Pons (tissue), 1 donor: ENCODE measurements at places on chromosomes 6 and 20.
A peak's percentile ranks its signal among the peaks of the same experiment; 100 is the strongest.

GRCh38 chr6:144544266-144544830 is 259.2 kb downstream of the UTRN start:
- DNase-seq, result no peak

GRCh38 chr6:90045535-90045934 is 151.3 kb downstream of the GJA10 start:
- no peak for DNase-seq

GRCh38 chr20:48808382-48809034 is 19.3 kb downstream of the PREX1 start:
- DNase-seq, result no peak

DNA sequence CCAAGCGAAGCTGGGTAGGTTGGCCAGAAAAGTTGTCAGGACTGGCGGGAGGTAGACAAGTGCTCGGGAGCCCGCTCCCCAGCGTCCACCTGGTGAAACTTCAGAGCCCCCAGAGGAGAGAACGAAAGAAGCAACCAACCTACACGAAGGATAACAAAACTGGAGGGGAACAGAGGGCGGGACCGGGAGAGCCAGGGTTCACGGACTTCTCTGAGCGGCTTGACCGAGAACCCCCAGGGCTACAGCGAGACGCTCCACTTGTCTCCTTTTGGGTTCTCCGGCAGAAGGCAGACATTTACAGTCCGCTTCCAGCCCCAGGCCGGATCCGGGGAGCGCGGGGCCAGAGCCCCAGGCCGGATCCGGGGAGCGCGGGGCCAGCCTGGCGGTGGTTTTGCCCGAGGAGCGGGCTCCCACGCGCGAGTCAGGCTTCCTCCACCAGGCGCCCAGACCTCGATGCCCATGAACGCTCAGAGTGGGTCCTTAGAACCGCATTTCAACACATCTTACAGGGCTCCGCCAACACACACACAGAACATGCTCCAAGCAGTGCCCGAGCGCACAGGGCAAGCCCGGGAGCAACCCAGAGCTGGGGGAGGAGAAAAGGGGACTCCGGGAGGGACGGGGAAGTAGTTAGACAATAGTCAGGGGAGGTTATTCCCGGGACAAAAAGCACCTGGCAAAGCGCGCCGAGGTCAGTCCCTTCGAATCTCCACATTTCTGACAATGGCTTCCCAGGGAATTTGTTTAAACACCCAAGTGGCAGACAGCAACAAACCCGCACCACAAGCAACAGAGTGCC is 1.1 kb downstream of the PTPRK start:
- DNase-seq, result peak; percentile 63

DNA sequence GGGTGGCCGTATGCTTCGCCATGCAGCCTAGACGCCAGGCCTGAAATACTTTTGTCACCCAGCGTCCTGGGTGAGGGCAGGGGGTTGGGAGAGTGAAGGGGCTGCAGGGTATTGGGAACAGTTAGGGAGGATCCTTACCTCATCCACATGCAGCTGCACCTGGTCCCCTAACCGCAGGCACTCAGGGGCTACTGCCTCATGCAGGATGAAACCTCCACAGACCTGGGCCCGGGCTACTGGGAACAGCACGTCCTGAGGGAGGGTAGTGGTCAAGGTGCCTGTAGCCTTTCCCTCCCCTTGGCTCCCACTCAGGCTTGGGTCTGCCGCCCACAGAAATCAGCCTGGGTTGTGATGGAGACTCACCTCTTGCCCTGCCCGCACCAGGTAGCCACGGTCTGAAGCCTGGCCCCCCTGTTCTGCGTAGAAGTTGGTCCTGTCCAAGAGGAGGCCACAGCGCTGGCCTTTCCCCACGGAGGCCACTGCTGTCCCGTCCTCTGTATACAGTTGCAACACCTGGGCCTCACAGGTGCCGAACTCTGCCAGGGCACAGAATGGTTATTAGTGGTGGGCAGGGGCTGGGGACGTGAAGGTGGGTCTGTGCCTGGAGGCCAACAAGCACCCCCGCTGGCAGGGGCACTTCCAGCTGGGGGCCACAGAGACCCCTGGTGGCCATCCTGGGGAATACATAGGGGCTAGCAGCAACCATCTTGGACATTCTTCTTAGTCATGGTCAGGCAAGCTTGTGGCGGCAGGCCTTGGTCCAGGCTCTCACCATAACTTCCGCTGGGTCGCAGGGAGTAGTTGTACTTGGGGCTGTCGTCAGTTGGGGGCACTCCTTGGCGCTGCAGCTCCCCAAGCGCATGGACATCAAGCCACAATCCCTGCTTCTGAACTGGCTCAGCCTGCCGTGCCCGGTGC is 8.6 kb downstream of the AARS2 start:
- no peak for DNase-seq

GRCh38 chr6:158717341-158718330 is 67.8 kb downstream of the SYTL3 start:
- no peak for DNase-seq

GRCh38 chr20:52766645-52767435 is 205.3 kb upstream of the TSHZ2 start:
- peak; percentile 5 for DNase-seq

DNA sequence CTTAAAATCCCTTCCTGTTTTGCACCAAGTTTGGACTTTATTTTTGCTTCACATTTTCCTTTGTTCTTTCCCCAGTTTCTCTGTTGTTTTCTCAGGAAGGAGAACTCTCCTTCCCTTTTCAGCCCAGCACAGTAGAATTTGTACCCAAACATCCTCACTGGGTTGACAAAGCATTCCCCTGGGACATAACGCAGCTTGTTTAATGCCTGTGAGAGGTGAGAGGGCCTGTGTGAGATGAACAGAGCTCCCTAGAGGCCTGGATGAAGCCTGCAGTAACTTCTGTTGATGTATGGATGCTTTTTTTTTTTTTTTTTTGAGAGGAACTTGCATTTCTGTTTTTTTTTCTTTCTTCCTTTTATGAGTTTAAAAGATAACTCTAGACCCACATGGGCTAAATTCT is 104.9 kb upstream of the SLC22A23 start:
- peak; percentile 76 for DNase-seq

DNA sequence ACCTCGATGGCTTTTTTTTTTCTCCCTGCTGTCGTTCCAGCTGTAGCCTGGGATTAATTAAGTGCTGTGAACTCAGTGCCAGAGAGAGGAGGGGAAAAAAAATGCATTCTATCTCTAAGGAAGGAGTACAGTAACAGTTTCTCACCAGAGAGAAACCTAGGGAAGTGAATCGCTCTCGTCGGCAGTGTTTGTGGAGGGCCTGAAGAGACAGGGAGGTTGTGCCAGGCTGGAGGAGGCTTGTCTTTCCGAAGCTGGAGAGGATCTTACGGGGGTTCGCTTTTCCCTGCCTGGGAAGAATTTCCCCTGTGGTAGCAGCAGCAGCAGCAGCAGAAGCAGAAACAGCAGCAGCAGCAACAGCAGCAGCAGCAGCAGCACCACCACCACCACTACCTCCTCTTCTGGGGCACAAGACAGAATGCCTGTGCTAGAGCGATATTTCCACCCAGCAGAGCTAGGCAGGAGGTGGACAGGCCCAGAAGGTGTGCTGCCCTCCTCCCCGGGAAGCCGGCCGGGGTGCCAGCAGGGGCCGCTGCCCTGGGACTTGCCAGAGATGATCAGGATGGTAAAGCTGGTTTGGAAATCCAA is 186.5 kb downstream of the PDE7B start:
- DNase-seq, result no peak
